Stimulated activated naive B cell treated with anti-CD40 and anti-IgM and Interleukin-4, amounts not matched to agents 10 μg/mL and 1 μg/mL and 100 μg/mL, for 72 hours (primary cell): ENCODE measurements at places on chromosomes 1 and 21.

GRCh38 chr21:38498057-38498833 lies at the start of gene ERG:
Gene ERG (minus strand): TSS chr21:38498477. CDS start chr21:38498380, 97 bp downstream.
- no peak for DNase-seq

DNA sequence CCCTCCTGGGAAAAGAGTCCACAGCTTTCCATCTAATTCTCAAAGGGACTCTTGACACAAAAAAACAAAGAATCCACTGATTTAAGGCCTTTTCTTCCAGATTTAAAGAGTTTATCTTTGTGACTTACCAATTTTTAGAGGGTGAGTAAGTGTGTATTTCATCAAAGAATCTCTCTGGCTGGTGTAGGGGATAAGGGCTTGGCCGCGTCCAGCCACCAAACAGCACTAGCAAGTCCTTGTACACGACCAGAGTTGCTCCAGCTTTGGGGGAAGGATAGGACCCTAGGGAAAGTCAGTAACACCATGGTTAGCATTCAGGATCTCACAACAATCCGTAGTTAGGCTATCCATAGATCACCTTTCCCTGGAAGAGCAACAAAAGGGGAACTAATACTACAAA lies 19.5 kb upstream of the CPLANE2 start:
- no peak for DNase-seq

GRCh38 chr1:8752921-8753713 lies 64.3 kb downstream of the RERE start:
- no peak for DNase-seq

- no peak for DNase-seq
Measured at GRCh38 chr1:87185077-87185476, 143.6 kb upstream of the LMO4 start.

GRCh38 chr1:229354226-229354625 lies 11.4 kb upstream of the CCSAP start:
- DNase-seq, result no peak

GRCh38 chr21:38323721-38324531 lies 67.1 kb downstream of the KCNJ15 start:
- DNase-seq, result no peak

GRCh38 chr1:1361982-1362423 lies 3.6 kb upstream of the MXRA8 start:
- no peak for DNase-seq

DNA sequence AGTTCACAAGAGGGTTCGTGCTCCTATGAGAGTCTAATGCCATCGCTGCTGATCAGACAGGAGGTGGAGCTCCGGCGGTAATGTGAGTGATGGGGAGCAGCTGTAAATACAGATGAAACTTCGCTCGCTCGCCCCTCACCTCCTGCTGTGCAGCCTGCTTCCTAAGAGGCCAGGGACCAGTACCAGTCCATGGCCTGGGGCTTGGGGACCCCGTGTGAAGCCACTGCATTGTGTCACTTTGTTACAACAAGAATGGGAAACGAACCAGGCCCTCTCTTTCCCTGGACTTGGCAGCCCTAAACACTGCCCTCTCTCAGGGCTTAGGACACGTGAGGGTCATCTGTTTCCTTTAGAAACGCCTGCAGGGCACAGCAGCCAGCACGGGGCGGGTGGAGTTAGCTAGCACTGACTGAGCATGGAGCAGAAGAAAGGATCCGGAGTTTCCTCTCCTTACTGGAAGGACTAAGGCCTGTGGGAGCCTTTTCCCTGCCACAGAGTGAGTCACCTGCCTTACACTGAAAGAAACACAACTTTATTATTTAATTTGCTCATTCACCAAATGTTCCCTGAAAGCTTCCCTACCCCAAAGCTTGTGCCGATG lies 185.2 kb upstream of the TMEM51 start:
- DNase-seq, result no peak

- no peak for DNase-seq
Measured at GRCh38 chr1:64112281-64112680, 91.1 kb upstream of the UBE2U start.

DNA sequence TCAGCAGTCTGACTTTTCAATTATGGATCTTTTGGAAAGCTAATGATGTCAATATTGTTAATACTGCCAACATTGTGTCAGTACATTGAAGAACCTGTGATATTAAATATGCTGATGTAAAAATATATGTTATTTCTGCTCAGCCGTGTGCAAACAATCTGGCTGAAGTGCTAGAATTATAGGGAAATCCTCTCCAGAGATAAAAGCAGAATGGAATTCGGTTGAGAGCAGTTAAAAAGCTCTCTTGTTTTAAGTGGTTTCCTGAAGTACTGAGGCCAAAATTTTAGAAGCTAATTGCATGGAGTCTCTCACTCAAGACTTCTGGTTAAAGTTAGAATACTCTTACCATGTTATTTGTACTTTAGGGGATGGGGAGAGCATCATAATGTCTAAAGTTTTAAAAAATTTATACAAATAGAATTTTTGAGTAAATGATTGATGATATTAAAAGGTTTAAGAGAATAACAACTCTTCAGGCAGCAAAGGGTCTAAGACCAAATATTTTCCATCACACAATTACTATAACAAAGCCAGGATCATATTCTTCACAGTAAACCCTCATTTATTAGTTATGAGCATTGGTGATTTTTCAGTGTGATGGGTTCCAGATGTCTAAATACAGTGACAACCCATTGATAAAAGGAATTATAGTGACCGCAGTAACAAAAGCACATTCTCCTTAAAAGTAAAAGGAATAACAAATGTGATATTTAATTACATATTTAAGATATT lies 834.2 kb upstream of the CXADR start:
- no peak for DNase-seq

DNA sequence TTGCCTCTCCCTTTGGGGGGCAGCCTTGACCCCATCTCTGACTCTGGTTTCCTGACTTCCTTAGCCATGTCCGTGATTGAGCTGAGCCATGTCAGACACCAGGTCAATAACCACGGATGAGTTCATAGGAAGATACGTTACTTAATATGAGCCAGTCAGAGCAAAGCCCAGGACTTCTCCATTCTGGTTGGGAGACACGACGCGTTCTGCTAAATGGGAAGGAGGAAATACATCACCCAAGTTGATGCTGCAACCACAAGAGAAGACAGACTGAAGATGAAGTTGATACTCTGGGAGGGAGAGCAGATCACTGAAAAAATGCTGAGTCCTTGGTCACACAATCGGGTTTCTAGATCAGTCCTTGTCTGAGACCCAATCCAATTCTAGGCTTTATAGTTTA lies 90.9 kb downstream of the MATN1 start:
- DNase-seq, result no peak

DNA sequence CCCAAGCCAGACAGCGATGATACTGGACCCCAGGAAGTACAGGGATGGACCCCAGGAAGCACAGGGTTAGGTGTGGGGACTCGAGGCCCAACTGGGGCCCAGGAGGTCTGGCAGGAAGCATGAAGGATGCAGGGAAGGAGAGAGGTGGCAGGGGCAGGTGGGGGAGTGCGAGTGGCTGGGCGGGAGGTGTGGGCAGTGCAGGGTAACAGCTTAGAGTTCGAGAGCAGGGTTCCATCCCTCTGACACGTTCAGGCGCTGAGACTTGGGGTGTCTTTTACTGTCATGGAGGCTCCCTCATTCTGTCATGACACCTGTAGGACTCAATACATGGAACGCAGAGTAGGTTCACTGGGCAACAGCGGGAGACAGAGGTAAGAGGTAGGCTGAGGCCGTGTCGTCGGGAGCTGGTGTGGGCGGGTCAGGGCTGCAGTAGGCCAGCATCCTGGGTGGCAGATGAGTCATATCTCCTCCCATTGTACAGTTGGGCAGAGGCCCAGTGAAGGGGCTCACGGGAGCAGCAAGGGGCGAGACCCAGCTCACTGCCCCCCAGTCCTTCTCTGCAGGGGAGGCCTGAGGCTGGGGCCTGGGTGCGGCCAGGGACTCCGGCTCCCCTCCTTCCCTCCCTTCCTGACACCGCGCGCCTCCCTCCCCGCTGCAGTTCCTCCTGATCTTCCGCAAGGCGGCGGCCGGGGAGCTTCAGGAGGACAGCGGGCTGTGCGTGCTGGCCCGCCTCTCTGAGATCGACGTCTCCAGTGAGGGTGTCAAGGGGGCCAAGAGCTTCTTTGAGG lies 11.6 kb upstream of the CTRC start:
- DNase-seq, result no peak

DNA sequence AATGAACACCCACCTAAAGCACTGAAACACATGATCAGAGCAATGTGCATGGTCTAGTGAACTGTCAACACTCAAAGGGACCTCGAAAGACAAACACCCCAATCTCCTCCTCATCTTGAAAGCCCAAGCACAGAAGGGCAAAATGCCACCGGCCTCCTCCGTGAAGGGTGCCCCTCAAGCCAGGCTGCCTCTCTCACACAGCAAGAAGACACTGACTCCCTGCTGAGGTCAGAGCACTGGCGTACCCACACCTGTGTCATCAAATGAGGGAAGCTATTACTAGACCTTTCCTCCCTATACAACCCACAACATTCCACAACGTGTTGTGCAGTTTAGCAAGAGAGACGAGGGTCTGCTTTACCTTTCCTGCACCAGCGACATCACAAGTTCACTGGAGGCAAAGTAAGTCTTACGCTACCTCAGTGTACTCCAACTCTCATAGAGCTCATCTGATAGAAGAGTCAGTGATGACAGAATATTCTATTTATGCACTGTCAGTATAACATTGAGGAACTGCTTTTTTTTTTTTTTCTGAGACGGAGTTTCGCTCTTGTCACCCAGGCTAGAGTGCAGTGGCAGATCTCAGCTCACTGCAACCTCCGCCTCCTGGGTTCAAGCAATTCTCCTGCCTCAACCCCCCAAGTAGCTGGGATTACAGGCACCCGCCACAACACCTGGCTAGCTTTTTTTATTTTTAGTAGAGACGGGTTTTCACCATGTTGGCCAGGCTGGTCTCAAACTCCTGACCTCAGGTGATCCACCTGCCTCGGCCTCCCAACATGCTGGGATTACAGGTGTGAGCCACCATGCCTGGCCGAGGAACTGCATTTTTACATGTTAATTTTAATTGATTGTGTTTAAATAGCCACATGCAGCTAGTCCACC lies 3.3 kb downstream of the SH3BP5L start:
- no peak for DNase-seq

- no peak for DNase-seq
Measured at GRCh38 chr21:31072533-31072932, 34.3 kb upstream of the KRTAP19-8 start.

DNA sequence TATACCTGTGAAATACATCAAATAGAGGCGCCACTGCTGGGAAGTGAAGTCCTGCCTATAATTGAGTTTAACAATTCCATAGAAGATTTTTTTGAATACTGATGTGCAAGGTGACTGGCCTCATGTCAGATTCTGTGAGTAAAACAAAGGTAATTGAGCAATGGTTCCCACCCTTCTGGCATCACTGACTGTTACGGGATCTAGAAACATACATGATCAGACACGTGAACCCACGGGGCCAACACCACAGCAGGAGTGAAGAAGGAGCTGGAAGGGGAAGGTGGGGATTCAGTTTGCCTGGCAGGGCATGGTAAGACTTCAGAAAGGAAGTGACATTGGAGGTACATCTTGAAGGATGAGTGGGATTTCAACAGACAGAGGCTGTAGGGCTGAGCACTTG lies 270.2 kb downstream of the DISC1 start:
- DNase-seq, result no peak

DNA sequence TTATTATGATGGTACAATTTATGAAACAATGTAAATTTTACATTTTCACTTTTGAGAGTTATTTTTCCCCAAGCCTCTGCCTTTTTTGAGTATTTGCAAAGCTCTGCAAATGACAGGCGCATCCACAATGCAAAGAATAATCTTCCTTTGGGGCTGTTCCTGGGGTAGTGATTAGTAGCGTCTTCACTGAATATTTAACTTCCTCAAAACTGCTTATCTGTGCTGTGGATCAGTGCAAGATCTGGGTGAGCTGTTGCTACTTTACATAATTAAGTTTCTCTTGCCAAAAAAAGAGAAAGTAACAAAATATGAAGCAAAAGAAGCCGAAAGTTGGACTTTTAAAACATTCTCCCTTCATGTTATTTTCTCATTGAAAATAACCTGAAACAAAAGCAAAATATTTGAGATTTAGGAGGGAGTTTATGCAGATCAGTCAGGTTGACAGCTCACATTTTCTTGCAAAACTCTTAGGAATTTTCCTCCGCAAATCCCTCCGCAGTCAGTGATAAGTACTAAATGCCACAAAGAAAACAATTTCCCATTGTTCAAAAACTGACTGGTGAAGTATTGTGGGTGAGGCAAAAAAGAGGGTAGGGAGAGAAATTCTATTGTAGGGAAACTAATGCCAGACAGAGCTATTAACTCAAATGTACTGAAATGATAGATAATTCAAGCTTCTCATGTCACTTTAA lies 276.4 kb upstream of the B3GALT2 start:
- no peak for DNase-seq

DNA sequence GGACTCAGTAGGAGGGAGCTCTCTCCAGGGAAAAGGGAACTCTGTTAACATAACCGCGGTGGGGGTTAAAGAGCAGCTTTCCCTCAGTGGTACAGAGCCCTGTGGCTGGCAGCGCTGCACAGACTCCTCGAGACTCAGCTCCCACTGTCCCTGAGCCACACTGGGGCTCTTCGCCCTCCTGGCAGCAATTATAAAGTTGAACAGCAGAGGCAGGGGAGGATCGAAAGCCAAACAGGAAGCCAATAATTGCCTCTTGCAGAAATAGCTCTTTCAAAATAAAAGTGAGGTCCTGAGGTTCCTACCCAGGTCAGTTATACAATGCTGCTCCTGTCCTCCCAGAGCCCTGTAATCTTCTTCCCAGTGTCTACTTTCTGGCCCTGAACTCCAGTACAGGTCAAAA lies 77.0 kb downstream of the FAM78B start:
- no peak for DNase-seq

DNA sequence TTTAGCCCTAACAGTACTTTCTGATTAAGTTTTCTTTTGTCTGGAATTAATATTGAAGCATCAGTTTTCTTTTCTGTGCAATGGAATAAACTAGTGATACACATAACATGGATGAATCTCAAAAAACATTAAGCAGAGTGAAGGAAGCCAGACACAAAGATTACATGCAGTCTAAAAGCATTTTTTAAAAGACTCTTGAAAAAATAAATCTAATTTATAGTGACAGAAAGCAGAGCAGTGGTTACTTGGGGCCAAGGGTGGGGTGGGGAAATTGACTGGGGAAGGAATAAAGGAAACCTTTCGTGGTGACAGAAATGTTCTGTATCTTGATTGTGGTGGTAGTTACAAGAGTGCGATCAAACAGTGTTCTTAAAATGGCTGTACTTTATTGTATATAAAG lies 20.2 kb upstream of the ST6GALNAC3 start:
- DNase-seq, result no peak

- no peak for DNase-seq
Measured at GRCh38 chr1:240004086-240004749, 87.5 kb upstream of the FMN2 start.

- no peak for DNase-seq
Measured at GRCh38 chr21:42760361-42760950, 107.0 kb downstream of the PDE9A start.
